ENCODE measurements at places on chromosomes 7 and 10.

DNA sequence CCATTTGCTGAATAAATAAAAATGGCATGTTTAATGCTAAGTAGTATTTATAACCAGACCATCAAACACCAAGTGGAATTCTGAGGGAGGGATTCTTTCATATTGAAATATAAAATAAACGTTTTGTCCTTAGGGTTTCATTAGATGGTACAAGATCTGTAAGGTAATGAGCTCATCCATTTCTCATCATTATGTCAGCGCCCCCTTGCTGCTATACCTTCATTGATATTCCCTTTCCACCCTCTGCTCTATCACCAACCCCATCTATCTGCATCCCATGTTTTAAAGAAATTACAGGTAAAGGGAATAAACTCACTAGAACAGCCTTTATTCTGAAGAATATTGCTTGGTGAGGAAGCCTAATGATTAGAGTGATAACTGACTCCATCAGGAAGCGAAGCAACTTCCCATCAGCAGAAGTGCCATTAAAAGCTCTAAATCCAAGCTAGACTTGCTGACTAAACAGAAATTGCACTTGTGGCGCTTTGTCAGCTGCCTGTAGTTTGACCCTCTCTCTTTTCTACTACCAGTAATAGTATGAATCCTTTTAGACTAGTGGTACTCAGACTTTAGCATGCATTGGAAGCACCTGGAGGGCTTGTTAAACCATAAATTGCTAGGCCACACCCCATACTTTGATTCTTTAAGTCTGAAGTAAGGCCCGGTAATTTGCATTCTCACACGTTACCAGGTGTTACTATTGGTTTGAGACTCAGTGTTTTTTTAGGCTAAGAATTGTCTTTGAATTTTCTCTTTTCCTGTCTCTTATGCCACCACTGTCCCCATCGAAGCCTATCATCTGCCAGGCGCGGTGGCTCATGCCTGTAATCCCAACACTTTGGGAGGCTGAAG is 27.5 kb downstream of the ADD3 start:
- DNase-seq: no peak

- DNase-seq: no peak
Measured at GRCh38 chr10:66006411-66006810, 919.4 kb upstream of the LRRTM3 start.

- peak; percentile 21 for DNase-seq
Measured at GRCh38 chr10:71314028-71314693, 4.9 kb upstream of the SLC29A3 start.

DNA sequence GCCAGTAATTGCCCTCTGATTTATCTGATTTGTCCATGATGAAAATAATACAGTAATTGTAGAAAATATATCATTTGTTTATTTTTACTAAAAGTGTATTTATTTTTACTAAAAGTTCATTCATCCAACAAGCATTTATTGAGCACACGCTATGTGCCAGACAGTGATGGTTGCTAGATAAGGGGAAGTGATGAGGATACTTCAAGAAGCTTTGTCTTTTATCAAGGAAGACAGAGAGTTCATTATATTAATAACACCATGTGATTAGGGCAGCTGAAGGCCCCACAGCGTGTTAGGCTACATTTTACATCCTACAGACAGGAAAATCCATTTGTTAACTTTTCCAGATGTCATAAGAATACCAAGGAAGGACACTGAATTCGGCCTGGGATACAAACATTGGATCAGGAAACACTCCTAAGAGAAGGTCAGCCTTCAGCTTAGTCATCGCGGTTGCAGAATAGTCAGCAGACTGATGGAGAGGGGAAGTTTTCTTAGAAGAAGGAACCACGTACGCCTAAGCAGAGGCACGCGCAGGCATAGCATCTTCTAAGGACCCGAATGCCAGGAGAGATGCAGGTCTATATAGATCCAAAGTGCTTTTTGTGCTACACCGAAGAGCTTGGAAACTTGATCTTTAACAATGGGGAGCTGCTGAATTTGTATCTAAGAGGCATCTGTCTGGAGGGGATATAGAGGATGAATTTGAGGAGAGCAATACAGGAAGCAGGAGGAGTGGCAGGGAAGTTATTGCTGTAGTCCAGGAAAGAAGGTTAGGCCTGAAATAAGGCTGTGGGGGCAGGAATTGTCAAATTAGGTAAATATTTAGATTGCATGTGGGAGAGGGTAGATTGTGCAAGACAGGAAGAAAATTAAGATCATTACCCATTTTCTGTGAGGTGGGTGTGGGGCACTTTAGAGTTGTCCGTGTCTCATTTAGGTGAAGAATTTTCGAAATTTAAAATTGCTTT is 85.7 kb downstream of the LRGUK start:
- DNase-seq: no peak

GRCh38 chr7:76354516-76354915 is 4.3 kb downstream of the YWHAG start:
- no peak for DNase-seq

DNA sequence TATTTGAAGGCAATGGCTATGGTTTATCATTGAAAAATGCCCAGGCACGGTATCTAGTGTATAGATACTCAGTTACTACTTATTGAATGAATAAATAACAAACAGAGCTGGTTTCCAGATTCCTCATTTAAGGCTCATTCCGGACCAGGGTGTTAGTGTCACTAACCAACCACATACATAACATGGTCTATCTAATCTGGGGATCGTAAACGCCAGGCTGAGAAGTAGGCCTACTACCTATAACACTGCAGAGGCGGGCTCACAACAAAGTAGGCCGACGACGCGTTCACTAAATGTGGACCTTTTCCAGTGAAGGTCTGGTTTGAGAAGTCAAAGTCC is 423 bp downstream of the LSM5 start:
- no peak for DNase-seq

DNA sequence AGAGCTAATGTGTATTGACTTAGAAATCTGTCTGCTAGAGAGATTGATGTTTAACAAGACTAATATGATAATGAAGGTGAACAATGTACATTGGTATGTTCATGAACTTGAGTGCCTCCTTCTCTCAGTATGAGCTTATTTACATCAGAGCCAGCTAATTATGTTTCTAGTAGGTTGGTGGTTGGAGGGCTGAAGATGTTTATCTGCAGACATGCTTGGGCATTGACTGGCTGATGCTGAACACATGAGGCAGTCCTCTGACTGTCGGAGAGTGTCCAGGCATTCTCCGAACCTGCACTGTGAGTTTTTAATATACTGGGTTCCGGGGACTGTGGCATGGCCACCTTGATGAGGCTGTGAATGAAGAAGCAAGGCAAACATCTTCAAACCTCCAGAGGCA is 47.5 kb downstream of the BMPER start:
- DNase-seq: no peak

- no peak for DNase-seq
Measured at GRCh38 chr10:119642556-119643111, 8.5 kb upstream of the BAG3 start.

DNA sequence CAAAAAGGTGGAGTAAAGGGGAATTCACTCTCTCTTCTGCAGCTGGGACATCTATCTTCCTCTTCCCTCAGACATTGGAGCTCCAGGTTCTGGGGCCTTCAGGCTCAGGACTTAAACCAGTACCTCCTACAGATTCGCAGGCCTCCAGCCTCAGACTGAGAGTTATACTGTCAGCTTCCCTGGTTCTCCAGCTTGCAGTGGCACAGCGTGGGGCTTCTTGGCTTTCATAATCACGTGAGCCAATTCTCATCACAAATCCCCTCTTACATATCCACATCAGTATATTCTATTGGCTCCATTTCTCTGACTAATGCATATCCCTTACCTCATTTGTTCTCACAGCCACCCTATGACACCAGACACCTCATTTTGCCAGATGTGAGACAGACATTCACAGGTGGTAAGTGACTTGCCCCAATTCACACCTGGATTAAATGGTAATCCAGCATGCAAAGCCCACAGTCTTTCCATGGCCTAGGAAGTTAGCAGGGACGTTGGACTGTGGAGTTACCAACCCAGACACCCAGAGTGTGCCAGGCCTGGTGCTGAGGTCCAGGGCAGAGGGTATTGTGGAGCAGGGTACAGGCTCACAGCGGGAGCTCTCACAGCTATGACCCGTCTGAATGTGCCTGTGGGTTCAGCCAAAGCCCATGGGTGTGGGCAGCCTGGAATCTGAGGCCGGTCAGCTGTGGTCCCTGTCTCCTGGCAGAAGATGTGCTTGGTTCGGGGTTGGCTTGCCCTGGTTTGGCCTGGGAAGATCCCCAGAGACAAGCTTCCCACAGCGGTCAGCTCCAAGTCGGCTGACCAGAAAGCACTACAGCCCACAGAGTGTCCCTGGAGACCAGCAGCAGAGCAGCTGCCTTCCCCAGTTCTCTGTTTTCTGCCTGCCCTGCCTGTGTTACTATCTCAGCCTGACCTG is 18.4 kb upstream of the ZCCHC24 start:
- no peak for DNase-seq

GRCh38 chr7:43460733-43461348 is 122.1 kb upstream of the STK17A start:
- no peak for DNase-seq

- DNase-seq: no peak
Measured at GRCh38 chr7:146185844-146186243, 69.2 kb downstream of the CNTNAP2 start.

DNA sequence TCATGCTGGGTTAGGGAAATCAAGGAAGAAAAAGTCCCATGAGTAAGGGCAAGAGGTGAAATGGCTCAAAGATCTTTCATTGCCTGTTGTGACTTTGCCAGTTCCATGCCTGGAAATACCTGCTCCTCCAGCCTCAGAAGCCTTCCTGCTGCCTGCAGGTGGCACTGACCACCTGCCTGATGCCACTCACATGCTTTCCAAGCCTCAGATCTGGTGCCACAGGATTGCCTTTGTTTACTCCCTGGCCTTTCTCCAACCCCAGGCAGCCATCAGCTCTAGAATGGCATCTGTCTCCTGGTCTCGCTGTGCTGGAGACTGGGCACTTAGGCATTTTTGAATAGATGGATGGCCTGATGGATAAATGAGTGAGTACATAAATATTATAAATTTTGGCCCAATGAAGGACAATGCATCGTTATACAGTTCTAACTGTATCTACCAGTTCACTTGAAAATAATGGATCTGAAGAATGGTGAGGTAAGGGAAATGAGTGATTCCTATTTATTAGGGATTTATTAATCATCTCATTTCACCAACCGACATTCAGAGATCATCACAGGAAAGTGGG is 657.2 kb downstream of the INHBA start:
- no peak for DNase-seq

- no peak for DNase-seq
Measured at GRCh38 chr10:34727595-34728033, 87.5 kb downstream of the PARD3 start.

DNA sequence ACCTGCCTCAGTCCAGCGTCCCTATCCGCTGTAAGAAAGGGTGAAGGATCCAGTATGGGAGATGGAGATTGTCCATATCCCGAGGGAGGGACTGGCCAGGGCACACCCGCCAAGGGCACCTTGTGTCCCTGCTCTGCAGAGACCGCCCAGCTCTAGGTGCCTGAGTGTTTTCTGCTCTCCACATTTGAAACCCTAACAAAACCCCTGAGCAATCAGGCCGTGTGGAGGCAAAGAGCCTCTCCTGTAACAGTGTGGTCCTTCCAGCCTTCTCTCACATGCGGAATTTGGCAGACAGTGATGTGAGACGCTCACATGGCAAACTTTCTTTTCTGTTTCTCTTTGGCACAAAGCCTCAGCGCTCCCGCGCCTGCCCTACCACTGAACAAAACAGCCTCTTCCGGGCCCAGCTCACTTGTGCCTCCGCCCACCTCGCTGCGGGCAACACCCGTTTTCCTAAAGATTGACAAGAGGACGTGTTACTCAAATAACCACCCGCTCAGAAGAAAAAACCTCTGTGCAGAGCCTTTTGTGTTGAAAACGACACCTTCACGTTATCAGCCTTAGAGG is 514.8 kb downstream of the DNAJB6 start:
- peak; percentile 58 for DNase-seq

GRCh38 chr7:45985902-45986301 is 64.8 kb upstream of the IGFBP3 start:
- DNase-seq: no peak

Measured in stimulated activated CD4-positive, alpha-beta T cell treated with anti-CD3 and anti-CD28 coated beads, Interleukin-12 subunit alpha, Interleukin-12 subunit beta, amount 100 ng/mL, for 48 hours (primary cell).